Tibial nerve (tissue), 4 donors: ENCODE measurements at places on chromosomes 7 and 10. TPM values are rescaled to one million over a fixed set of nuclear protein-coding genes. Genes with fewer than 3 reads are reported as not detected.

GRCh38 chr7:116772423-116772863, 89.9 kb upstream of the CAPZA2 start:
- no peak for DNase-seq

DNA sequence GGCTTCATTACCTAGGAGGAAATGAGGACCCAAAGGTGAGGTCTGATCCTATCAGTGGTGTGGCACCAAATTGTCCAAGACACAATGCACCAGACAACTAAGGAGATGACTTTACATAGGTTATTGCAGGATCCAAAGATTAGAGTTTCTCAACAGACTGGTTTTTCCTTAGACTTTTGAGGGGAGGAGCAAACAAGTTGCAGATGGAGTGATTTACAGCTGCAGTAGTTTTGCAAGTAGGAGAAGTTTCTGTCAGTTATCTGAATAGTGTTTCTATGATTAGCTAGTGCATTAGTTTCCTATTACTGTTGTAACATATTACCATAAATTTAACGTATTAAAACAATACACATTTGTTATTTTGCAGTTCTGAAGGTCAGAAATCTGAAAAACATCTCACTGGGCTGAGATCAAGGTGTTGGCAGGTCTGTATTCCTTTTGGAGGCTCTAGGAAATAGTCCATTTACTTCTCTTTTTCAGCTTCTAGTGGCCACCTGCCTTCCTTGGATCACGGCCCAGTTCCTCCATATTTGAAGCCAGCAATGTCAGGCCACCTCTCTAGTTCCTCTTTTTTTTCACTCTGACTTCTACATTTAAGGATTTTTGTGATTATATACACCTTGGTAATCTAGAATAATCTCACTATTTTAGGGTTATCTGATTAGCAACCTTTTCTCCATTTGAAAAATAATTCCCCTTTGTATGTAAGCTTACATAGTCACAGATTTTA, 994.9 kb downstream of the REEP3 start:
- no peak for DNase-seq

GRCh38 chr10:75401569-75402485, at the start of gene ZNF503:
Gene ZNF503 (minus strand): TSS chr10:75401764. CDS start chr10:75401419, 345 bp downstream.
- peak; percentile 94 for DNase-seq

DNA sequence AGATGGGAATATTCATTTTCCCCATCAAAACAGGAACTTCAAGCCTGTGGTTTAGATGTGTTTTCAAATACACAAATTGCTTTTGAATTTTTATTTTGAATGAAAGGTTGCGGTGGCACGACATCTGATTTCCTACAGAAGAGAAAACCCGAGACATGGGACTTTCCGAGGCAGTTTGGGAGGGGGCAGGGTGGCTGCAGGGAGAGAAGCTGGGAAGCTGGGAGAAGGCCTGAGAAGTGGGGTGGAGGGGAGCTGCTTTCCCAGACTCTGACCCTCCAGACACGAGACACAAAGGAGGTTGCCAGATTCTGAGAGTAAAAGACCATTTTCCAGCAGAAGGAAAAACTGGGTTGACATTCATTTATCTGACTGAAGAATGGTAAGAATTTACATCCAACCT, 19.6 kb downstream of the TMEM176A start:
- no peak for DNase-seq

DNA sequence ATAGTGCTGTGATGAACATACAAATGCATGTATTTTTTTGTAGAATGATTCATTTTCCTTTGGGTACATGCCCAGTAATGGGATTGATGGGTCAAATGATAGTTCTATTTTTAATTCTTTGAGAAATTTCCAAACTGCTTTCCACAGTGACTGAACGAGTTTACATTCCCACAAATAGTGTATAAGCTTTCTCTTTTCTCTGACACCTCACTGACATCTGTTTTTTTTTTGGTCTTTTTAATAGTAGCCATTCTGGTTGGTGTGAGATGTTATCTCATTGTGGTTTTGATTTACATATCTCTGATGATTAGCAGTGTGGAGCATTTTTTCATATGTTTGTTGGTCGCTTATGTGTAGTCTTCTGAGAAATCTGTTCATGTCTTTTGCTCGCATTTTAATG, 195.0 kb upstream of the AGK start:
- no peak for DNase-seq

GRCh38 chr10:62268027-62268398, 631 bp downstream of the RTKN2 start:
- DNase-seq: no peak

- no peak for DNase-seq
Observed at GRCh38 chr10:123995461-123996131, 97.8 kb downstream of the CHST15 start.

GRCh38 chr10:21522631-21523406, 2.7 kb downstream of the SKIDA1 start:
- DNase-seq: no peak

- no peak for DNase-seq
Observed at GRCh38 chr10:69372126-69372980, 44.4 kb downstream of the TACR2 start.

DNA sequence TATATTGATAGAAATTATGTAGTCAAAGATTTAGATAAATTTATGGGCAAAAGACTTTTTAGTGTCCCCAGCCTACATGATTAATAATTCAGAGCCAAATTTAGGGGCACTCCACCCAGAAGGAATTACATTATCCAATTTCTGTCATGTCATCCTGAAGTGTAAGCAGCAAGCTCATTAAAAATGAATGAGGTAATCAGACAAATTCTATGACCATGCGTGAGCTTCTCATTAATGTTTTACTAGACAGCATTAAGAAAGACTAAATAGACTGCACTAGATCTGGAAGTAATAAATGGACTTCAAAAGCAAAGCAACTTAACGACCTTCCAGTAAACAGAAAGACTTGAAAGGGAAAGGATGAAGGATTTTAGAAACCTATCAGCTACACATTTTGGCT, 22.7 kb upstream of the TRUB1 start:
- DNase-seq: no peak

DNA sequence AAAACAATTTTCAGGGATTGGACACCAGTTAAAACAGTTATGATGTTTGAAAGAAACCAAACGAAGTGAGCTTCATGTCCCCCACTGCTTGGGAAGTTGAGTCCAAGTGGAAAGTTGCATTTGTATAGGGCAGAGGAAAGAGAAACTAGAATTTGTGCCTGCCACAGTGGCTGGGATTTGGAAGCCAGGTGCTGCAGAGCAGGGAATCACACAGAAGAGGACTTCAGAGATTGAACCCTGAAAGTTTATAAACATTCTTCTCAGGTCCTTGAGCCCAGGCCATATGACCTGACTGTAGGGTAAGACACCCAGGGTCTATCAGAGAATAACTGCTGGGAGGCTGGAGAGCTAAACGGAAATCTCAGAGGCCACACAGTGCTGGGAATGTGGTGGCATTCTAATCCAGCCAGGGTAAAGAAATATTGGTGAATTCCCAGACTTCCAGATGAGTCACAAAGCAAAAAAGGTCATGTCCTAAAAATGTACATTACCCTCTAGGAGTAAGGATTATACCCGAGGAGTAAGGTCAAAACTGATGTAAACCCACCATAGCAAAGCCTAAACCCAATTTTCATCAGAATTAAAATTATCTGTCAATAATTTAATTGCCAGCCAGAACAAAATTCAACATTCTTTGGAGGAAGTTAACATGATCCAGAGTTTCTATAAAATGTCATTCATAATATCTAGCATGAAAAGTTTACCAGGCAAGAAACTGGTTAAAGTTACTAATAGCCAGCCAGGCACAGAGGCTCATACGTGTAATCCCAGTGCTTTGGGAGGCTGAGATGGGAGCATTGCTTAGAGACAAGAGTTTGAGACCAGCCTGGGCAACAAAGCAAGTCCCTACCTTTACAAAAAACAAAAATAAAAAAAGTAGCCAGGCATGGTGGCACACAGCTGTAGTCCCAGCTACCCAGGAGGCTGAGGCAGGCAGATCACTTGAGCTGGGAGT, 31.2 kb downstream of the TOMM7 start:
- DNase-seq: no peak

DNA sequence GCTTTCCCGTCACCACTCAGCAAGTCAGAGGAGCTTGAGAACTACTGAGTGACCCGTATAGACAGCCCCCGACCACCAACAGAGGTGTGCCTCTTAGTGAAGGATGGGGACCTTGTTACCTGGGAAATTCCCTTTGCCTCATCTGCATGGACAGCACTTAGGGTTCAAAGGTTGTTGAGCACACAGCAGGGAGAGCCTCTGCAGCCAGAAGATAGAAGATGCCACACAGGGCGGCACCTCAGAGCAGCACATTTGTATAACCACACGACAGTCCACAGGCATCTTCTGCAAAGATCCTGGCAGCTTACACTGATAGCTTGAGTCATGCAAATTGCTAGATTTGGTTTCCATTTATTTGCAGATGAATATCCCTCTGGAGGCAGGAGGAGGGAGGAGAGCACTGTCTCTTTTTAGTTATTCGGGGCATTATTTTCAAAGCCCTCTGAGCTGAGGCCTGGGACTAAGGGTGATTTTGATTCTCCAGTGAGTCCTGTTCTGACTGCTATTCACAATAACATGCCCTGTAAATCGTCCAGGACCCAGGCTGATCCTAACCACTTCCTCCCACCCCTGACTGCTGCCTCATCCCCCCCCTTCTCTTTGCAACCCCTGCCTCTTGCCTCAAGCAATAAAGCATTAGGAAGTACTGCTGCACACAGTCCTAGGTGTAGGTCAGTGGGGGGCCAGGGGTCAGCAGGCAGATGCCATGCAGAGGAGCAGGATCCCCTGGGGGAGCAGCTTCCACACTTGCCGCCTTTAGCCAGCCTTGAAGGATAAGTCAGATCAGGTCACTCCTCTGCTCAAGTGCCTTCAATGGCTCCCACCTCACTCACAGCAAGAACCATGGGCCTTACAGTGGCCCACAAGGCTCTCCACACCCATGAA, 24.6 kb upstream of the INMT start:
- DNase-seq: no peak

GRCh38 chr10:810351-810846, 120.9 kb upstream of the DIP2C start:
- DNase-seq: no peak

GRCh38 chr10:123274306-123275135, 120.3 kb downstream of the BUB3 start:
- DNase-seq: no peak

GRCh38 chr7:5218564-5219360, 28.7 kb downstream of the WIPI2 start:
- peak; percentile 12 for DNase-seq

- no peak for DNase-seq
Observed at GRCh38 chr7:55509322-55509721, 63.0 kb downstream of the VOPP1 start.

DNA sequence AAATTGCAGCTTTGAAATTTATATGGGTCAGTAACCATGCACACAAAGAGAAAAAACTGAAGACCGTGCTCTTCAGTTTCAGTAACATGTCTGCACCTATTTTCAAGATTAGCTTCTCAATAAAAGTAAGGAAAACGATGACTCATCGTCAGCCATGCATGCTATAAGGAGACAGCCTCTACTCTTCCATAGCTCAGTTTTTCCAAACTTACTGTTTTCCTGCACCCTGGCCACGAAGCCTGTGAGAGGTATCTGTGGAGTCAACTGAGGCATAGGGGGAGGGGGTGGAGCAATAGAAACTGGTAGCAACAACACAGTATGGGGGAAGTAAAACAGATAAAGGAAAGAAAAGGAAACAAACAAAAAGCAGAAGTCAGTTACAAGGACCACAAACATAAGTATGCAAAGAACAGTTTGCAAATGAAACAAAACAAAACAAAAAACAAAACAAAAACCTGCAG, 58.0 kb downstream of the PDSS1 start:
- no peak for DNase-seq

DNA sequence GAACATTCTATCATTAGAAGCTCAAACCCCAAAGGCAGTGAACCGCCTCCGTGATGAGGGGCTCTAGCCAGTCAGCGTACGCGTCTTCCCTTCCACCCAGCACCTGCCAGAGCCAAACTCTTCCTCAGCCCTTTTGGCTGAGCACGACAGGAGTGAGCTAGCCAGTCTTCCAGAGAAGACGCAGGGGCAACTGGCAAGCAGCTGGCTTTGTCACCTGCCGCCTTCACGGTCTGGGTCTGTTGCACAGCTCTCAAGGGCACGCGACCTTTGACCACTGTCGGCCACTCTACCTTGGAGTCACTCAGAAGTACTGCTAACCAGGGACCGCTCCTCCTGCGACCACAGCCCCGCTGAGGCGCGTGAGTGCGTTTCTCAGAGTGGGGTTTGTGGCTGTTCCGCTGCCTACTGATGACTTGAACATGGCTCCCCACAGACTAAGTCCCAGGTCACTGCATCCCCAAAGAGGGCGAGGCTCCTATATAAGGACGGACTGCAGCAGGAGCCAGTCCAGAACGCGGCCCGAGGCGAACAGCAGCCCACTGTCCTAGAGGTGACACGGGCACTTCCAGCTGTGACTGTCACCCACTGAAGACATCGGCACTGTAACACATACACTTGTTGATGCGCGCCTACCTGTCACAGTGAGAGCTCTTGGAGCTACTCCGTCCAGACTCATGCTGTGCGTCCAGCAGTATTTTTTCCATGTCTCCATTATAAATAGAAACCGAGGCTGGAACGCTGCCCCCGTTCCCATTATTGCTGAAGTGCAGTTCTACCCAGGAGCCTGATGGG, 8.4 kb downstream of the BNIP3 start:
- no peak for DNase-seq

DNA sequence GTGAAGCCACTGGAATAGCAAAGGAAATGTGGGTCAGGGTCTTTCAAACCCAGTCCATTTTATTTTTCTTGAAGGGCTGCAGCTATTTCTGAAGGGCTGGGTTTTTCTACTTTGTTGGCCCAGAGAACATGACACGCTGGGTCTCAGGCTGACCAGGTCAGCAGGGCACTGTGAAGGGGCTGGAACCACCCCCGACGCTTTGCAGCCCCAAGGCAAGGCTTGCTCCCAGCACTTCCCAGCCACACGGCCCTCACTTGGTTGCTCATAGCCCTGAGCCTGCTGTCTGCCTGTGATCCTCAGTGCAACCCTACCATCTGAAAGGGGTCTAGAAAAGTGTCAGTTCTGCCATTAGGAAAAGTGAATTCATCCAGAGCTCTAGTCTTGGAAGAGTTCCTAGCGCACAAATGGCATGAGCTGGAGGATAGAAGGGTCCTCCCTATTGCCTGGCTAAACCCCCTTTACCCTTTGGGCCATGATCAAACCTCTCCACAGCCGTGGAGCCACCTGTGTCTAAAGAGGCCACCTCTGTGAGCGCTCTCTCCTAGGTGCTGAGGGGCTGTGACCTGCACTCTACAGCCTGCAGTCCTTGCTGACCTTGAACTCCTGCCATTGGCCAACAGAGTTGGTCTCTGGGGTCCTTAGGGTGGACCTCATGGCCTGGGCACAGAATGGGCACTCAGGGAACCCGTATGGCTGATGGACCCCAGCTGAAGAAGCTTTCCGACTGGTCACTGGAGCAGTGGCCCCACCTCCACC, 132.0 kb downstream of the RGS10 start:
- DNase-seq: no peak

- no peak for DNase-seq
Observed at GRCh38 chr10:33095867-33096815, 138.1 kb upstream of the ITGB1 start.

The PPIA gene
- total RNA-seq: 803 TPM

The TRIM50 gene
- total RNA-seq: 0.20 TPM

The ITGB8 gene
- 606 TPM for total RNA-seq

The CLDN4 gene
- 2.0 TPM for total RNA-seq

The POU6F2 gene
- 0.21 TPM for total RNA-seq

The NUTM2E gene
- not detected for total RNA-seq

The LRMDA gene
- 17.2 TPM for total RNA-seq

The SPOCK2 gene
- total RNA-seq: 2.1 TPM

The CD36 gene
- 122 TPM for total RNA-seq

The ACHE gene
- 3.0 TPM for total RNA-seq

The HYAL4 gene
- total RNA-seq: not detected
